Endothelial cell (in vitro differentiated cells): ENCODE measurements at places on chromosomes 2 and 18. TPM values are rescaled to one million over a fixed set of nuclear protein-coding genes. Genes with fewer than 3 reads are reported as not detected.

Gene COA5
- 21.6 TPM for total RNA-seq

Gene RPRM
- 6.4 TPM for total RNA-seq

Gene C2orf78
- total RNA-seq = not detected

Gene TYW5
- total RNA-seq = 8.3 TPM

Gene HOXD12
- not detected for total RNA-seq

Gene TMEM200C
- total RNA-seq = 0.85 TPM

Gene ARL4C
- total RNA-seq = 17.9 TPM

Gene DNAJC5G
- total RNA-seq = not detected

Gene KLHL29
- 17.5 TPM for total RNA-seq

Gene FBXO15
- 5.4 TPM for total RNA-seq

Gene KCNIP3
- 0.26 TPM for total RNA-seq

Gene EN1
- total RNA-seq = 0.87 TPM

Gene RAPH1
- 74.1 TPM for total RNA-seq
